Lung (tissue), 17 donors: ENCODE measurements at places on chromosomes 6 and 20. TPM values are rescaled to one million over a fixed set of nuclear protein-coding genes. Genes with fewer than 3 reads are reported as not detected.

OR2B6 gene
- not detected for polyA plus RNA-seq

STX16 gene
- 37.1 TPM for polyA plus RNA-seq

SULF2 gene
- 26.8 TPM for polyA plus RNA-seq

MAP3K5 gene
- 20.1 TPM for polyA plus RNA-seq

PLAGL2 gene
- 4.6 TPM for polyA plus RNA-seq

NMBR gene
- polyA plus RNA-seq: 0.05 TPM

NUS1 gene
- 20.3 TPM for polyA plus RNA-seq

CST5 gene
- polyA plus RNA-seq: 0.55 TPM

SLC35D3 gene
- 0.03 TPM for polyA plus RNA-seq

IMPG1 gene
- not detected for polyA plus RNA-seq

DNA sequence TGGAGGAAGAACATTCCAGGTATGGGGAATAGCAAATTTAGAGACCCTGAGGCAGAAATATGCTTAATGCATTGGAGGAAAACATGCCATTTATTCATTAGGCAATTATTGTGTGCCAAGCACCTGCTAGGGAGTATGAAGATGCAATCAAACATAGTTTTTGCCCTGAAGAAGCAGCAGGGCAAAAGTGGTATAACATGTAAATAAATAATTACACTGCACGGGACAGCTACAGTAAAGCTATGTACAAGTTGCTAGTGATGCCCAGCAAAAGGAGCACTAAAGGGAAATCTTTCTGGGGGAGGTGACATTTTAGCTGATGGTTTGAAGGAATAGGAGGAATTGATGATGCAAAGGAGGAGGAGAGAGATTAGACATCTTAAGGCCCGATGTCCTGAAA is 624 bp upstream of the TJAP1 start:
- no peak for DNase-seq

DNA sequence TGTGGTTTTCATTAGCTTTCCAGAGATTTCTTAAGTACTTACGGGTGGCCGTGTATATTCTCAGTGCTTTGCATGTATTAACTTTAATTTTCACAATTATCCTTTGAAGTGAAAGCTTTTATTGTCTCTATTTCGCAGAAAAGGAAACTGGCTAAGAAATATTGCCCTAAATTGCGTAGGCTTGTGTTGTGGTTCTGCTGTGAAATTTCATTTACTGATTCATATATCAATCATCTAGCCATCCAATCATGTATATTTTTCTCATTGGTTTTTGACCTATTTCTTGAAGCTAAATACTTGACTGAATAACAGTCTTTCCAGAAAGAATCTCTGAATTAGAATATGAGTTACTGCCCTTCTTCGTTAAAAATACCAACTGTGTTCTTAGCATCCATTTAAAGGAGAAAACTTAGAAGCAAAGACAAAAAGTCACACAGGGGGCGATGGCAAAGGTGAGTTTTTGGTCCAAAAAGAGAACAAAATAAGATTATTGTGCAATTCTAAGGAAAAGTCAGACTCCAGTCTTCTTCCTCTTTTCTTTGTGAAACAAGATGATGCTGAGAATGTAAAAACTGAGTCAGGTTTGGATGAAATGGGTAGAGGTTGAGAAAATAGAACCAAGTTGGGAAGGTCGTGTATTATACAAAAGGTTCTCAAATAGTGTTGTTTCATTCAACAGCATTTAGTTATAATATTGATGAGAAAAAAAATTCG is 1.4 kb downstream of the CYB5R4 start:
- no peak for DNase-seq

GRCh38 chr6:45052325-45052724 is 275.8 kb upstream of the RUNX2 start:
- no peak for DNase-seq

GRCh38 chr20:62186887-62187866 is 4.3 kb downstream of the MTG2 start:
- no peak for DNase-seq

GRCh38 chr6:128121610-128122009 is 220.8 kb upstream of the THEMIS start:
- DNase-seq: no peak

DNA sequence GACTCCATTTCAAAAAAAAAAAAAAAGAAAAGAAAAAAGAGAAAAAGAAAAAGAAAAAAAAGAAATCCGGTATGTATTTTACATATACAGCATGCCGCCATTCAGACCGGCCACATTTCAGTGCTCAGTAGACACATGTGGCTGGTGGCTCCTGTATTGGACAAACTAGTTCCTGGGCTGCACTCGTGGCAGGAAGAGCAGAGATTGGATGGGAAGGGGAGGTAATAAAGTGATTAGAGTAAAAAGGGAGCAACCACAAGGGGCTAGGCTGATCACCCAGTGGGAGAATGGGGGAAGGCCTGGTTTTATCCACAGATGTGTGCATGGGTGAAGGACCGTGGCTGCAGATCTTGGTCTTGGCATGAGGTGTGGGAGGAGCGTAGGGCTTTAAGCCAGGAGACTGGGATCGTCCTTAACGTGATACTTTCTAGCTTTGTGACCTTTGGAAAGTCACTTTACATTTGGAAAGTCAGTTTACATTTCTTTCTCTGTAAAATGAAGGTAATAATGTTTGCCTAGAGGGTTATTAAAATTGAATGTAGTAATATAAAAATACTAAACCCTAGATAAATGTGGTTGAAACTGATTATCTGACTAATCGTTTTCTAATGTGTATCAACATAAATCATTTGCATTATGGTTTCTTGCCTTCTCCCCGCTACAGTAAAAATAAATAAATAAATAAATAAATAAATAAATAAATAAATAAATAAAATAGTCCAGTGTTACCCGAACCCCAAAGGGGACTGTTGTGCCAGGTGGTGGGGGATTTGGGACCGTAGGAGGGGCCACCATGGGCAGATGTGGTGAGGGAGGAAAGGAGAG is 869 bp upstream of the TRIM15 start:
- DNase-seq: no peak

DNA sequence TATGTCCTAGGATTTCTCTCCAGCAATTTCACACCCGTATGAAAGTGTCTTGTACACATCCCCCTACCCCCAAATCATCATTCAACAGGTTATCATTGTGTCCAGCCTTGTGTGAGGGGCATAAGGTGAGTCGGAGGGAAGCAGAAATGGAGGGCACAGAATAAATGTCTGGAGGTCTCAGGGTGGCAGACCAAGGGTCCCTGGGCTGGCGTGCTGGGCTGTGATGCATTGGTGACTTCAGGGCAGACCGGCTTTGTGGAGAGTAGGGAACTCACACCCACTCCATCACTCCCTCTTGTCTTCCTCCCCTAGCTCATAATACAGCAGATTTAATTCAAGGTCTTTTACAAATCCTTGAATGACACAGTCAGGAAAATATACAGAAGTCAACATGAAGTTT is 191.7 kb upstream of the PMEPA1 start:
- DNase-seq: no peak

- no peak for DNase-seq
Observed at GRCh38 chr6:152184917-152185574, 377.6 kb downstream of the ESR1 start.

- no peak for DNase-seq
Observed at GRCh38 chr6:141140905-141141304, 991.8 kb upstream of the GJE1 start.

DNA sequence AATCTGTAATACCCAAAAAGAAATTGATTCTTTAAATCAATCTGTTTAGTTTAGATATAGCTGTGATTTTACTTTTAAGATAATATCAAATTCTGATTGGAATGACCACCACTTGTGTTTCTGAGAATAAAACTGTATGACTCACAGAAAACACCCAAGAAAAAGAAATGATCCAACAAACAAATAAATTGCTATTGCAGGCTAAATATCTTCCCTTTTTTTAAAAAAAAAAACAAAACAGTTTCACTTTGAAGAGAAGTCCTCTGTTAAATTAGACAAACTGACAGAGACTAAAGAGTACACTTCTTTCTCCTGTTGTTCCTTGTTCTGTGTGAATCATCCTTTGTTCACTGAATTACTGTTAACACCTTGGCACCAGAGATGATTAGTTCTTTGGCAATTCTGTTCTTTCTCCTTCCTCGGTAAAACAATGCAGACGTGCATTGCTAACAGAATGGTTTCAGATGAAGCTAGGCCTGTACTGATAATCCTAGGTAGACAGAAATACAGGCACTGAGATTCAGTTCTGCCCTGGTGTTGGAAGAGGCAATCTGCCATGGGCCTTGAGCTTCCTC is 895.2 kb upstream of the CITED2 start:
- DNase-seq: no peak

DNA sequence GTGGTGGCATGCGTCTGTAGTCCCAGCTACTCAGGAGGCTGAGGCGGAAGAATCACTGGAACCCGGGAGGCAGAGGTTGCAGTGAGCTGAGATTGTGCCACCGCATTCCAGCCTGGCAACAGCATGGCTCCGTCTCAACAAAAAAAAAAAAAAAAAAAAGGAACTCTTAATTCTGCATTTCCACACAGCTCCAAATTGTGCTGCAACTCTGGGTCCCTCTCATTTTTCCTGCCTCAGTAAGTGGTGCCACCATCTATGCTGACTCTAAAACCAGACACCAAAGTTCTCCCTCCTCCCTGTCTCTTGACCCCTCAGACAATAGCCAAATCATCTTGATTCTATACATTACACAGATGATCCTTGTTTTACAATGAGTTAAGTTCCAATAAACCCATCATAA is 133.9 kb downstream of the BTBD9 start:
- DNase-seq: no peak

- DNase-seq: peak; percentile 80
Observed at GRCh38 chr6:26556263-26557070, 18.3 kb downstream of the HMGN4 start.

GRCh38 chr6:10347561-10348327 is 67.1 kb downstream of the TFAP2A start:
- DNase-seq: no peak

- DNase-seq: no peak
Observed at GRCh38 chr20:43839793-43840199, 74.9 kb upstream of the TOX2 start.

GRCh38 chr20:61804752-61805295 is 260.9 kb downstream of the TAF4 start:
- no peak for DNase-seq

DNA sequence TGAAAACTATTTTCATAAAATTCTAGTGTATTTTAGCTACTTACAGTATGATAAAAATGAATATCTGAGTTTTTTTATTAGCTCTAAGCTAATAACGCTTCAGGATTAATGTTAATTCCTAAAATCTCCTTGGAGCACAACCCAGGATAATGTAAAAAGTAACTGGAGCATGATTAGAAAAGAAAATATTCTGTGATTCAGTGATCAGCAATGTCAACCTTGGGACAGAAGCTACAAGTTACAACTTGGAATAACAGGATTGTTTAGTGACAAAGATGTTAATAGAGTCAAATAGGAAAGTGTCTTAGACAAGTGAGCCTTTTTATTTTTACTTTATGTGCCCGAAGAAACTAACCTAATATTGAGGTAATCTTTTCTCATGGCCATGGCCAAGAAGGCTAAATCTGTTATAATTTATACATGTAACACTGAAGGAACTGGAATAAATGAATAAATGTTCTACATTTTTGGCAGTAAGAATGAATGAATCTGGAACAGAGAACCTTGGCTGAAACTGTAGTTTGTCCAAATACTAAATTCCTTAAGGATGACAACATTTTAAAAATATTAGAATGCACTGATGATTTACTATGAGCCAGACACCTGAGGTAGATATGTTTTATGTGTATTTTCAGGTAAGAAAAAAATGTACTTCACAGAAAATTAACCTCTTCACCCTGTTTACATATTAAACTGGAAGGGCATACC is 994.0 kb downstream of the GRIK2 start:
- DNase-seq: no peak

DNA sequence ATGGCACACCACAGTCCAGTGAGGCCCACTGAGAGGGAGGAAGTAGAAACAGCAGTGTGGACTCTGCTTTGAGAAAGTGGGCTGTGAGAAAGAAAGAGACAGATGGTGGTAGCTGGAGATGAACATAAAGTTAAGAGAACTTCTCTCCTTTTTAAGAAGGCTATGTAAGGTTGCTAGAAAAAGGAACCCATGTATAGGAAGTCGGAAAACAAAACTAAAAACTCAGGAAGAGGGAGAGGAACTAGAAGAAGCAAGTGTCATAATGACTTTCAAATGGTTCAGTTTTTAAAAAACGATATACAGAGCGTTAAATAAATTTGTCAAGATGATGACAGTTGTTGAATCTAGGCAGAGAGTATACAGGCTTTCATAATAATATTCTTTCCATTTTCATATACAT is 25.4 kb upstream of the GMNN start:
- DNase-seq: no peak

GRCh38 chr6:4896401-4896800 is 107.4 kb downstream of the RPP40 start:
- DNase-seq: no peak

DNA sequence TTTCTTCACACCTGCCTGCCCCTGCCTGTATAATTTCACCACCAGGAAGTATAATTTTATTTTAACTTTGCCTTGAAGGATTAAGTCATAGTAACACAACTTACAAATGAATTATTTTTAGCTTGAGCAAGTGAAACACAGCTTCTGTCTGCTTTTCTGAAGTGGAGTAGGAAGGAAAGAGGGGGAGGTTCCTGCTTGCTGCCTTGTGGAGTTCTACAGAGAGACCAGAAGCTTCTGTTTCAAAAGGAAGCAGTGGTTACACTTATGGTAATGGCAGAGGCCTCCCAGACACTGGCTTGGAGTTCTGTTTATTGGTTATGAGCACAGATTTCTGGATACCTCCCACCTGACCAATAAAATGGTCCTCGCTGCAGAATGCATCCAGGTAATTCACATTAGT is 159.6 kb downstream of the TMEM200A start:
- no peak for DNase-seq

GRCh38 chr6:108068618-108069017 is 5.9 kb downstream of the OSTM1 start:
- DNase-seq: no peak

DNA sequence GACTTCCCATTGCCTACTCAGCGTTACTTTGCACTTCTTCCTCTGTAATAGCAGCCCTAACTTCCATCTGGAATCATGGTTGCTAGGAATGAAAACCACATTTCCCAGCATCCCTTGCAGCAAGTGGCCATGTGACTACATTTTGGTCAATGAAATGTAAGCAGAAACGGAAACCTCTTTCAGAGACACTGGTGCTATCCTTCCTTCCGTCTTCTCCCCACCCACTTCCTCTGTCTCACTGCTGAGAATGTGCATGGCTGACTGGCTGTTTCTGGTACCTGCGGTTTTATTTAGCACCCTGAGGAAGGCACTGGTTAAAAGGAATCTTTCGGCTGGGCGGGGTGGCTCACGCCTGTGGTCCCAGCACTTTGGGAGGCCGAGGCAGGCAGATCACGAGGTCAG is 107.4 kb downstream of the SCML4 start:
- no peak for DNase-seq

GRCh38 chr6:130505808-130506598 is 140.2 kb downstream of the TMEM200A start:
- DNase-seq: no peak
